ENCODE measurements at places on chromosomes 5 and 9.

DNA sequence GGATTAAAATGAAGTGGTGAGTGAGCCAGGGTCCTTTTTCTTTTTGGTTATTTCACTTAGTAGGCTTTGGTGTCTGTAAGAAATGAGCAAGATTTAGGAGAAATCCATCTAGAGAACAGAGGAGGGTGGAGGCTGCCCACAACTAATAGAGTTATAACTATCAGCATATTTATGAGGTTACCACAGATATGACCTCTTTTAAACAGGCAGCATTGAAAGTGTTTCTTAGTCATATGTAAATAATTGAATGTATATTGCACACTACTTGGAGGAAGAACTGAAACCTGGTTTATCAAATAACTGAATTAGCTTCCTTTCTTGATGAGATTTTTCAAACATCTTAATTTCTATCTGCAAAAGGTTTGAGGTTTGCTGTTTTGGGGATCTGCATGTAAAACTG is 483.1 kb upstream of the PIK3R1 start:
- DNase-seq = no peak

GRCh38 chr9:75197561-75197960 is 109.2 kb downstream of the OSTF1 start:
- DNase-seq = no peak

GRCh38 chr5:98483301-98483685 is 290.2 kb upstream of the RGMB start:
- DNase-seq = peak; percentile 74

DNA sequence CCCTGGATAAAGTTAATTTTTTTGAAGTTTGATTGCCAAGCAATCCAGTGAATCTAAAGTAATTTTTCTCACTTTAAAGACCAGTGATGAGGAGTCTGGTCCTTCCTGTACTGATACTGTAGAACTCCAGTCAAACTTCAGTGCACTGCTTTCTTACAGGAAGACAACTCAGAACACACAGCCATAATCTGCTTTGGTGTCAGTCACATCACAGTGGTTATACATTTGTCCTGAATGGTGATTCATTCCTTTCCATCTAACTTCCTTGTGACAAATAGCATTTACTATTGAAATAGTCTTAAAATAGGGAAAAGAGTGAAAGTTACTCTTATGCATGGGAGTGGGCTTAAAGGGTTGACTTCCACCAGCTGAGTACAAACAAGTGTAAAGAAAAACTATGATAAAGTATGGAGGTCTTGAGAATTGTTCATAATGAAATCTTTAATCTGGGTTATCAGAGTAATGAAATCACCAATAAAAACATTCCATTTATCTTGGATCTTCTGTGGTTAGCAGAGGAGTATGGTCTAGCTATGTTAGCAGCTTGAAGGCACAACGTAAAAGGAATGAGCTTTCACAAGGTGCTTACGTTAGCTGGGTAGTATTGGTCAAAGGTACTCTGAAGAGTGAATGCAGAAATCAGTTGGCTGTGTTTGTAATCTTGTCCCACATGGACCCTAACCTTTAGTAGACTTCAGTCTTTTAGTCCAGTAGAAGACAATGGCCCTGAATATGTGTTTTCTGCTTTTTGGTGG is 41.5 kb downstream of the DCP2 start:
- no peak for DNase-seq

- no peak for DNase-seq
Observed at GRCh38 chr9:8457816-8458215, 658.2 kb upstream of the DMAC1 start.

GRCh38 chr5:95526871-95527270 is 27.9 kb downstream of the SKIC3 start:
- peak; percentile 17 for DNase-seq

GRCh38 chr9:10700915-10701314 is 88.1 kb upstream of the PTPRD start:
- DNase-seq = no peak

DNA sequence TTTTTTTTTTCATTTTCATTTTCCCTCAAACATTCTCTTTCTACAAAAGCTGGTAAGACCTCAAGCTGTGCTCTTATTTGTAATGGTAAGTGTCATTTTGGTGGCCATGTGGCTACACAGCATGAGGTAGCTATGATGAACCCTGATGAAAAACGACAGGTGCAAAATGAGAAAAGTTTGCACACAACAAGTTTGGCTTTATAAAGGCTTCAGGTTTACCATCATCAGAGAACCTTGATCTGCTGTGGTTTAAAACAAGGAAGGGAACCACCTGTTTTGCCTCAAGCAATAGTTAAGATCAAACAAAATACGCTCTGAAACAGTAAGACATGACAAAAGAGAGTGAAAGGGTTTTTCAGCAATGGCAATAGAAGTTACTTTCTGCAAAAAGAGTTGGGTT is 1124.6 kb upstream of the ACO1 start:
- no peak for DNase-seq
